Activated naive CD8-positive, alpha-beta T cell treated with anti-CD3 and anti-CD28 coated beads for 36 hours (primary cell): ENCODE measurements at places on chromosomes 2 and 18. TPM values are rescaled to one million over a fixed set of nuclear protein-coding genes. Genes with fewer than 3 reads are reported as not detected.

DNA sequence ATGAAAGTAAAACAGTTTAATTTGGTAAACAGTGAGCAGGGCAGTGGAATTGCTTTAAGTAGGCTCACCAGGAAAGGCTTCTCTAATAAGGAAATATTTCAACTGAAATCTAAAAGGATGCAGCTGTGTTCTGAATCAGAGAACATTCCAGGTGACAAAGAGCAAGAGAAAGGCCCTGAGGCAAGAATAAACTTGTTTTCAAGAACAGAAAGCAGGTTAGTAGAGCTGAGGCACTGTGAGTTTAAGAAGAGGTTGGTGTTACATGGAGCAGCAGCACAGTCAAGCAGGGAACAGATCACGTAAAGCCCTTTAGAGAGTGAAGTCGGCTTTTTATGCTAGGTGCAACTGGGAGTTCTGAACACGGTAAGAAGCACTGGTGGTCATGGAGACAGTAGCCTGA lies 57.0 kb upstream of the SCN1A start:
- H3K27ac ChIP-seq, result no peak overlapping the region
- no peaks in the 10 kb centered on the region for H3K4me1 ChIP-seq
- H3K4me3 ChIP-seq, result no peak overlapping the region

GRCh38 chr2:157971702-157972101 lies 95.6 kb upstream of the ACVR1 start:
- DNase-seq, result no peak
- no peak overlapping the region for H3K4me3 ChIP-seq
- H3K36me3 ChIP-seq, result no peaks in the 10 kb centered on the region

DNA sequence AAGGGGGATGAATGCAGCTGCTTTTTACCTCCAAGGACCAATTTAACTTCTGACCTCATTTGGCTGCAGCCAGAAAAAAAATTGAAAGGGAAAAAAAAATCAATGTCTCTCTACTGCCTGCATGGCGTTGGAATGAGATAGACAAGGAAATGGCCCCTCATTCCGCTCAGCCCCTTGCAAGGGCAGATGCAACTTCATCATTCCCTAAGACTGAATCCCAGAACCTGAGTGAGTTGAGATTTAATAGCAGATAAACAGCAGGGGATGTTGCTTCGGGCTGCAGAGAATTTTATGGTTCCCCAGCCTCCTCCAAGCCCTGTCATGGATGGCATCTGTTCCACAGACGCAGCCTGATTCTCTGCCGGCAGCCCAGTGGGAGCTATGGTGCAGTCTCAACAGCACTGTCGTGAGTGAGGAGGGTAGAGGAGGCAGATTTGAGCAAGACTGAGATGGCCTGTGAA lies 49.0 kb downstream of the CAPN13 start:
- no peaks in the 10 kb centered on the region for H3K36me3 ChIP-seq
- H3K27me3 ChIP-seq, result peaks cover 17% of the 10 kb centered on the region
- no peaks in the 10 kb centered on the region for H3K4me1 ChIP-seq
- H3K27ac ChIP-seq, result no peak overlapping the region
- DNase-seq, result no peak

DNA sequence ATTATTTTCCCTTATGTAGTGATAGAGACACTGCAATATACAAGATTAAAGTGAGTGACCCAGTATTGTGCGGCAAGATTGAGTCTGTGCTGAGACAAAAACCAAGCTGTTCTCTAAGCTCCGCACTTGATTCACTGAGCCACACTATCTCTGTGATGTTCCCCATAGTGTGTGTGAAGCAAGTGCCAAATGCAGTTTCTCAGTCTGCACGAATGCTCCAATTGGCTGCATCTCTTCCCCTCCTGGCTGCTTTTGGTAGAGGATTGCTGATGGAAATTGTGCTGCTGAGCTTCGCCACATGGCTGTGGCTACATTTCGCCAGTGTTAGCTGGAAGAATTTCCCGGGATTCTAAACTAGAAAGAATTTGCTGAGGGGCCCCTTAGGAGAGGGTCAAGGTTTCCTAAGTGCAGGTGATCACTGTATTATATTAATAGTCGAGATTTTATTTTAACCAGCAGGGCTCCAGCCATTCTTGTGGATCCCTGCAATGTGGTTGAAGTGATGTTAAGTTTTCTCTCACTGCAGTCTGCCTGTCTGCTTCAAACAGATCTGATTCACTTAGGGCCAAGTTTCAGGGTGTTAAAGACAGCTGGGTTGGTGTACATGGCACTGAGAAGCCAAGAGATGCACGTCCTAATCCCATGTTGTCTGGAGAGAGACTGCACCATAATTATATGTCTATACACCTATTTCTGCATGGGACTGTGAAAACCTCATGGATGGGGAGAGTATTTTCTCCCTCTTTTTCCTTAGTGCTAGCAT lies 317.2 kb downstream of the DCC start:
- H3K27ac ChIP-seq, result no peak overlapping the region
- no peak for DNase-seq
- H3K27me3 ChIP-seq, result no peaks in the 10 kb centered on the region
- H3K4me1 ChIP-seq, result no peaks in the 10 kb centered on the region

DNA sequence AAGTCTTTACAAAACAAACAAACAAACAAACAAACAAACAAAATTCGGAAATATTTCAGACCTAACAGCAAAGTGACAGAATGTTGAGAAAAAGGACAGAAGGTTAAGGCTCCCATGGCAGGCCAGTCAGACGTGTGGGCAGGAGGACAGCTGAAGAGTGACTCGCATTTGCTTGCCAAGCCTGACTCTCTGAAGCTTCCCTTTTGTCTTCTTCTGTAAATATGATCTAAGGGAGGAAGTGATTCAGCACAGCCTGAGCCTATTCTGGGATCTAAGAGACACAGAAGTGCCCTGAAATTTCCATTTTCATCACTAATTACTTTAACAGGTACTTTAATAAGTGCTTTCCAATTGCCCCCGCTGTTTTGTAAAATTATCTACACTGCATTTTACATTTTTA lies 134.0 kb upstream of the LYPD1 start:
- DNase-seq, result no peak
- H3K27me3 ChIP-seq, result no peaks in the 10 kb centered on the region
- H3K27ac ChIP-seq, result no peak overlapping the region
- no peak overlapping the region for H3K4me3 ChIP-seq
- H3K36me3 ChIP-seq, result no peaks in the 10 kb centered on the region

DNA sequence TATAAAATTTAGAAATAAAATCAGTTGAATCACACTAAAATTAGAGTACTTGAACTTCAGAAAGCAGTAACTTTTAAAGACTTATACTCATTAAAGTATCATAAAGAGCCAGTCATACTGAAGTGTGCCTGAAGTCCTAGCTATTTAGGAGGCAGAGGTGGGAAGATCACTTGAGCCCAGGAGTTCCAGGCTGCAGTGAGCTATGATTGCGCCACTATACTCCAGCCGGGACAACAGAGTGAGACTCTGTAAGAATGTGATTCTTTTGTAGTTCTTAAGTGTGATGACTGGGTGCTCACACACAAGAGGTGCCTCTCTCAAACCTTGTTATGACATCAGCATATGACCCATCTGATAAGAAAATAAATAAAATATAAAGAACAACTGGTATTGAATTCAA lies 14.6 kb downstream of the TLK1 start:
- no peaks in the 10 kb centered on the region for H3K27me3 ChIP-seq
- DNase-seq, result no peak
- H3K27ac ChIP-seq, result no peak overlapping the region
- no peak overlapping the region for H3K4me3 ChIP-seq
- H3K36me3 ChIP-seq, result peaks cover 17% of the 10 kb centered on the region

- H3K4me3 ChIP-seq, result no peak overlapping the region
- H3K27ac ChIP-seq, result no peak overlapping the region
- H3K4me1 ChIP-seq, result no peaks in the 10 kb centered on the region
Observed at GRCh38 chr2:239488125-239488524, 87.3 kb upstream of the HDAC4 start.

GRCh38 chr2:237806334-237806733 lies 7.8 kb downstream of the RBM44 start:
- DNase-seq, result no peak
- peaks cover 4% of the 10 kb centered on the region for H3K4me1 ChIP-seq
- H3K36me3 ChIP-seq, result no peaks in the 10 kb centered on the region

- peak overlapping the region; percentile 55 for H3K4me3 ChIP-seq
- peaks cover 94% of the 10 kb centered on the region for H3K4me1 ChIP-seq
- H3K36me3 ChIP-seq, result peaks cover 35% of the 10 kb centered on the region
Observed at GRCh38 chr2:54572636-54573536, 116.8 kb downstream of the SPTBN1 start.

DNA sequence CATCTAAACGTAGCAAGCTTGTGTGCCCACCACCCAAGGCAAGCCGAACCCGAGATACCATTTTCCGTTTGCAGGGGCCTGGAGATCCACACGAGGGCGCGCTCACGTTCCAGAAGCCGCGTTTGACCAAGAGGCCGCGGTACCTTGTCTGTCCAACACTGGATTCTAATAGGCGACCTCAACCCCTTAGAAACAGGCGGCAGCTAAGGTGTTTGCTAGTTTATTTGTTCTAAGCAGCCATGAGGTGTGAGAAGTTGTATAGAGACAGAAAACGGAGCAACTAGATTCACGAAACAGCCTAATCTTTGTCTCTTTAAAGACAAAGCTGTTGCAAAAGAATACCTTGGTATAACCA lies 4.2 kb downstream of the HOXD11 start:
- no peak overlapping the region for H3K4me3 ChIP-seq
- H3K36me3 ChIP-seq, result peaks cover 1% of the 10 kb centered on the region
- no peak for DNase-seq
- H3K27me3 ChIP-seq, result peaks cover 90% of the 10 kb centered on the region
- H3K4me1 ChIP-seq, result peaks cover 15% of the 10 kb centered on the region

DNA sequence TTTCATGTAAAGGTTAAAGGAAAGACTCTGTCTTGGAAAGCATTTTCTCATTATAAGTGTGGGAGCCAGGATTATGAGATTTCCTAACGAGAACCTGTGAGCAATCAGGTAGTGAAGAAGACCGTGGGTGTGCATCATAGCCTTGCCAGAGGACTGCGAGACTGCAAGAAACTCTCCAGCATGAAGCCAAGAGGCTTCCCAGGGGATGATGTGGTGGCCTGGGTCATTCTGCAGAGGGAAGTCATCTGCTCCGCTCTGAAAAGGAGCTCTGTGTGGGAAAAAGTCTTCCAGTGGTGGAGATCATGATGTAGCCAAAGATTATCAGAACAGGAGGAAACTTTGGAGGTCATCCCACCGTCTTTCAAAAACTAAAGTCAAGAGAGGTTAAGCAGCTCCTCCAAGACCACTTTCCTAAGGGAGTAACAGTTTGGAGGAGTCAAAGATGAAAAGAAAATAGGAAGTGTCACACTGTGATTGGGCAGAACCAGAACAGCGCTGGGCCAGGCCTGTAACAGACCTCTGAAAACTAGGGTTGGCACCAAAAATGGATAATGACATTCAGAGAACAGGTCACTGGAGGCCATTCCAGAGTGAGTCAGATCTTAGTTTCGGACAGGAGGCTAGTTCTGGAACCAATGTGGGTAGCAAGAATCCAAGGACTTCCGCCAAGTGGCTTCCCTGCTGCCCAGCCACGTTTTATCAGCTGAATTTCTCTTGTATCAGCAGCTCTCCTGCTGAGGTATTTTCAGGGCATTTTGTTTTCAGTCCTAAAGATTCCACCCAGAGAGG lies 113.0 kb downstream of the LRATD1 start:
- H3K4me3 ChIP-seq, result no peak overlapping the region
- H3K4me1 ChIP-seq, result no peaks in the 10 kb centered on the region
- no peak for DNase-seq
- no peak overlapping the region for H3K27ac ChIP-seq
- H3K27me3 ChIP-seq, result no peaks in the 10 kb centered on the region
- no peaks in the 10 kb centered on the region for H3K36me3 ChIP-seq

DNA sequence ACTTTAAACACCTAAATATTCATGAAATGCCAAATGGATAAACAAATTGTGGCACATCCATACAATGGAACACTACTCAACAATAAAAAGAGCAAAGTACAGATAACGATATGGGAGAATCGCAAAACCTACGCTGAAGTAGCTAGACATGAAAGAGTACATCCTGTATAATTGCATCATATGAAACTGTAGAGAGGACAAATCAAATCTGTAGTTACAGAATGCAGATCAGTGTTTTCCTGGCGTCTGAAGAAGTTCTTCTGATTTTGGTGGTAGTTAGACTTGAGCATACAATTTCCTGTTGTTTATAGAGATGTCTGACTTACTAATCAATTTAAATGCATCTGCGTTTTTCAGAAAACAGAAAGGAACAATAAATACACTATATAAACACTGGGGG lies 394.4 kb downstream of the SOCS6 start:
- H3K4me1 ChIP-seq, result peaks cover 23% of the 10 kb centered on the region
- peaks cover 14% of the 10 kb centered on the region for H3K36me3 ChIP-seq
- no peak for DNase-seq
- peak overlapping the region; percentile 86 for H3K27ac ChIP-seq
- no peak overlapping the region for H3K4me3 ChIP-seq

DNA sequence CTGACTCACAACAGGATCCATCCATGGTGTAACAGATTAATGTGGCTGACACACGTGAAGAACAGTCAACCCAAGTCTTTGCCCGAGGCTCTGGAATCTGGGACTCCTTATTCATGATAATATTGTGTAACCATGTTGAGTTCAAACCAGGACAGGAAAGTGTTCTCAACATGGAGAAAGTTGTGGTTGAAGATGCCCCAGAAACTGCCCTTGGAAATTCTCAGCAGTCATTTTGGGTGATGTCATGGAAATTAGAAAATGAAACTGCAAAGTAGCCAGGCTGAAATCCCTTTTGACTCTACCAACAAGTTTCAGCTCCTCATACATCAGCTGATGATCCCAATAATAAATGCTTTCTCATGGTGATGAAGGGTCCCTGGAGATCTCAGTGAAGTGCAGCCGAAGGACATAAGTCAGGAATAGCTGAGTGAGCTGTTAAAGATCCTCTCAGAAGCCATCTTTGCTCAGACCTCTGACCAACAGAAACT lies 307.7 kb downstream of the TNS1 start:
- H3K36me3 ChIP-seq, result peaks cover 12% of the 10 kb centered on the region
- no peak overlapping the region for H3K4me3 ChIP-seq
- peak overlapping the region; percentile 52 for H3K27ac ChIP-seq
- H3K27me3 ChIP-seq, result no peaks in the 10 kb centered on the region

- H3K27me3 ChIP-seq, result peaks cover 7% of the 10 kb centered on the region
- no peak overlapping the region for H3K4me3 ChIP-seq
- no peak overlapping the region for H3K27ac ChIP-seq
- DNase-seq, result no peak
Observed at GRCh38 chr2:235168174-235168979, 216.6 kb downstream of the SH3BP4 start.

DNA sequence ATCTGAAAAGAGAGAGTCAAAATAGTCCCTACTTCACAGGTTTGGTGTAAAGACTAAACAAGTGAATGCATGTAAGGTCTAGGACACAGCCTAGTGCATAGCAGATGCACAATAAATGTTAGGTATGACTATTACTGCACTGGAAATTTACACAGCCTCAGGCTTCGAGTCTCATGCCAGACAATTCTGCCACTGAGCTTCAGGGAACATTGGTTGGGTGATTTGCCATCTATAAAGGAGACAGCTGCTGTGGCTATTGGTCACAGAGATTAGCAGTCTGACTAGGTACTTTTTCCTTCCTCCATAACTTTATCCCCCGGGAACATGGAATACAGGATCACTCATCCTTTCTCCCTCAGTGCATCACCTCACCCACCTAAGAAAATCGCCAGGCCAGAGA lies 89.2 kb downstream of the FAM124B start:
- H3K27ac ChIP-seq, result no peak overlapping the region
- H3K4me3 ChIP-seq, result no peak overlapping the region
- H3K4me1 ChIP-seq, result peaks cover 6% of the 10 kb centered on the region
- H3K36me3 ChIP-seq, result no peaks in the 10 kb centered on the region

NOL4 gene
- not detected for total RNA-seq

TNFRSF11A gene
- total RNA-seq, result 2.7 TPM

DHRS9 gene
- not detected for total RNA-seq

PLA2R1 gene
- not detected for total RNA-seq

ANKRD62 gene
- total RNA-seq, result not detected

ING5 gene
- total RNA-seq, result 37.1 TPM

FOXI3 gene
- not detected for total RNA-seq

RTTN gene
- 21.5 TPM for total RNA-seq

KCNG3 gene
- total RNA-seq, result 0.29 TPM

DSG1 gene
- not detected for total RNA-seq

IL1F10 gene
- total RNA-seq, result not detected
